ENCODE measurements at places on chromosomes 11 and 22.

- ATAC-seq, result peak; percentile 46
Measured at GRCh38 chr22:19886605-19887255, 32.1 kb upstream of the GNB1L start.

DNA sequence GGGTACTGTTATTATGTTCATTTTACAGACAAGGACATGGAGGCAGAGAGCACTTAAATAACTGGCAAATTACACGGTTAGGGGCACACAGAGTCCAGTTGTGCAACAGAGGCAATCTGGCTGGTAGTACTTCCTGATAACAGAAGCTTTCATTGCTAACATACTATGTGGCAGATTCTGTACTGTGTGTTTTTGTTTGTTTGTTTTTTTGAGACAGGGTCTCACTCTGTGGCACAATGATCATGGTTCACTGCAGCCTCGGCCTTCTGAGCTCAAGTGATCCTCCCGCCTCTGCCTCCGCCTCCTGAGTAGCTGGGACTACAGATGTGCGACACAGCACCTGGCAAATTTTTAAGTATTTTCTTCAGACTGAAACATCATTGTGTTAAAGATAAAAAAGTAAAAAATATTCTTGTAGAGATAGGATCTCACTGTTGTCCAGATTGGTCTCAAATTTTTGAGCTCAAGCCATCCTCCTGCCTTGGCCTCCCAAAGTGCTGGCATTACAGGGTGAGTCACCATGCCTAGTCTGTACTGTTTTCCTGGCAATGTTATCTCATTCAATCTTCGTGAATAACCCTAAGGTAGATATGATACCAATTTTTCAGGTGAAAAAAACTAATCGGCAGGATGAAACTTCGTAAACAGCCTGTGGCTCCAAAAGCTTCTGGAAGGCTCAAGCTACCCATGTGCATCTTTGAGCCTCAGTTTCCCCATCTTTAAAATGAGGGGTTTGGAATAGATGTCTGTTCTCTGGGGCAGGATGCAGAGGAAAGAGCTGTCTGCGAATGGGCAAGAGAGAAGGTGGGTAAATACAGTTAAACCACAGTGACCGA is 921 bp upstream of the NUCB2 start:
- no peak for ATAC-seq

DNA sequence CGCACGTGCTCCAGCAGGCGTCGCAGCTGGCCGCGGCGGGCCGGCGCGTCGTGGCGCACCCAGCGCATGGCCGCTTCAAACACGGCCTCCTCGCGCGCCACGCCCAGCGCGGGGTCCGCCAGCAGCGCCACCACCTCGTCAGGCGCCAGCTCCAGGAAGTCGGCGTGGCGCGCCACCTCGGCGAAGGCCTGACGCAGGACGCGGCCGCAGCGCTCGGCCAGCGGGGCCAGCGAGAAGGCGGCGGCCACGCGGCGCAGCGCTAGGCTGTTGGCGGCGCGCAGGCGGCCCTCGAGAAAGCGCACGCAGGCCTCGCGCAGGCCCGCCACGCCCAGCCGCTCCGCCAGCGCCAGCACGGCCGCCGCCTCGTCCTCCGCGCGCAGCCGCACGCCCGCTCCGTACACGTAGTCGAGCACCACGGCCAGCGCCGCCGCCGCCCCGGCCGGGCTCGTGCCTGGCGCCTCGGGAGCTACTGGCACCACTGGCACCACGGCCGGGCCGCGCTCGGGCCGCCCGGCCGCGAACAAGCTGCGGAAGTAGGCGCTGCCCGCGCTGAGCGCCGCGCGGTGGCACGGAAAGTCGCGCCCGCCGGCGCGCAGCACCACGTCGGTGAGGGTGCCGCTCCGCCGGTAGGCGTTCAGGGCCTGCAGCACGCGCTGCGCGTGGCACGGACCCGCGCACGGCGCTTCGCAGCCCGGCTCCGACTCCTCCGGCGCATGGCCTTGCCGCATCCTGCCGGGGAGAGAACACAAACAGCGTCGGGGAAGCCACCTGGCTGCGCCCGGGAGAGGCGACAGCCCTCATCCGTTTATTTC is 2.9 kb downstream of the KLHL35 start:
- peak; percentile 84 for ATAC-seq

DNA sequence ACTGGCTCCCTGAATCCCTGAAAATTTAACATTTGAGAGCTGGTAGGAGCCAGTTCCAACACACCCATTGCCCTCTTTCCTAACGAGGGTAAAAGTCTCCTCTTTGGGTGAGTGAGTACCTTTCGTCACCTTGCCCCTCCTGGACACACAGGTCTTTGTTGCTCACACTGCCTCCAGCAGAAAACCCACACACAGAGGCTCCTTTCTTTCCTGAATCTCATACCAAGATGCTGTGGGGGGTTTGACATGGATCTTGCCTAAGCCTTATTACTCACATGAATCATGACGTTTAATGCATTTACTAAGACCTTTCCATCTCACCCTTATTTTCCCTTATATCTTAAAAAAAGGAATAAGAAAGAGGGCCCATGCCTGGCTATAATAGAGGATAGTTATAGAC is 53.0 kb downstream of the PARVA start:
- ATAC-seq, result no peak

DNA sequence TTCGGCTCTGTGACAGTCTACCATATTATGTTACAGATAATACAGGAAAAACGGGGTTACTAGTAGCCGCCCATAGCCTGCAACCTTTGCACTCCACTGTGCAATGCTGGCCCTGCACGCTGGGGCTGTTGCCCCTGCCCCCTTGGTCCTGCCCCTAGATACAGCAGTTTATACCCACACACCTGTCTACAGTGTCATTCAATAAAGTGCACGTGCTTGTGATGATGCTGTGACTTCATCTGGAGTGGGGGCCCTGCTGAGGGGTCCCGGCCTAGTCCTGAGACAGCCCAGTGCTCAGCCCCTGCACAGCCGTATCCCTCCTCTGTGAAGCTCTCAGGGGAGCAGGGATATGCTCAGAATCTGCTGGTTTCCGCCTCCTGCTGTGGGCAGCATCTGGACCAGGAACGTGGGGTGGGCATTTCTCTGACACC is 1.2 kb downstream of the IFITM1 start:
- ATAC-seq, result no peak
